T-helper 2 cell treated with Interferon-gamma antibody and Interleukin-4, amounts not matched to agents 100 ng/mL and 5 ng/mL, for 36 hours (primary cell): ENCODE measurements at places on chromosomes 11 and 22. TPM values are rescaled to one million over a fixed set of nuclear protein-coding genes. Genes with fewer than 3 reads are reported as not detected.

IGSF9B gene
- 128 and 134 TPM in 2 replicates for total RNA-seq

CFAP300 gene
- not detected in 2 replicates for total RNA-seq

GP1BB gene
- total RNA-seq = not detected in 2 replicates

OR52A1 gene
- total RNA-seq = not detected in 2 replicates

C11orf65 gene
- total RNA-seq = 0.20 and 0.39 TPM in 2 replicates

ELF5 gene
- total RNA-seq = not detected in 2 replicates

NDUFC2 gene
- 198 and 207 TPM in 2 replicates for total RNA-seq

OR56A3 gene
- not detected in 2 replicates for total RNA-seq

RAG2 gene
- not detected in 2 replicates for total RNA-seq

LYVE1 gene
- not detected in 2 replicates for total RNA-seq

RIN1 gene
- total RNA-seq = 1.3 and 1.8 TPM in 2 replicates

OR51F1 gene
- total RNA-seq = not detected in 2 replicates

OR2AG2 gene
- total RNA-seq = 0.18 and 0.25 TPM in 2 replicates

GSTT2B gene
- total RNA-seq = not detected in 2 replicates

LRRC4C gene
- total RNA-seq = not detected in 2 replicates

LTO1 gene
- total RNA-seq = 27.6 and 27.8 TPM in 2 replicates

CNIH2 gene
- total RNA-seq = 1.5 and 1.6 TPM in 2 replicates

ROBO4 gene
- 0.11 and 0.20 TPM in 2 replicates for total RNA-seq

TLCD5 gene
- 0.27 and 0.50 TPM in 2 replicates for total RNA-seq

ACCS gene
- 41.0 and 41.7 TPM in 2 replicates for total RNA-seq

ADM2 gene
- total RNA-seq = 2.1 and 2.5 TPM in 2 replicates

LINC01488 gene
- total RNA-seq = not detected in 2 replicates

UBE2L6 gene
- total RNA-seq = 238 and 241 TPM in 2 replicates

TSGA10IP gene
- not detected in 2 replicates for total RNA-seq

RBMXL2 gene
- 0.09 TPM in 1 of 2 replicates, not detected in the other for total RNA-seq

DCDC1 gene
- total RNA-seq = 0.16 TPM in 1 of 2 replicates, not detected in the other

SLC22A25 gene
- total RNA-seq = not detected in 2 replicates

FTH1 gene
- 895 and 896 TPM in 2 replicates for total RNA-seq

FERMT3 gene
- 210 and 211 TPM in 2 replicates for total RNA-seq

PATE4 gene
- total RNA-seq = not detected in 2 replicates

KCNE3 gene
- not detected in 2 replicates for total RNA-seq

KRTAP5-2 gene
- total RNA-seq = not detected in 2 replicates

MYEOV gene
- total RNA-seq = not detected in 2 replicates
